NCI-H1092 treated with DMSO at 0.1 percent for 48 hours (cell line): ENCODE measurements at places on chromosomes 3 and 15.

DNA sequence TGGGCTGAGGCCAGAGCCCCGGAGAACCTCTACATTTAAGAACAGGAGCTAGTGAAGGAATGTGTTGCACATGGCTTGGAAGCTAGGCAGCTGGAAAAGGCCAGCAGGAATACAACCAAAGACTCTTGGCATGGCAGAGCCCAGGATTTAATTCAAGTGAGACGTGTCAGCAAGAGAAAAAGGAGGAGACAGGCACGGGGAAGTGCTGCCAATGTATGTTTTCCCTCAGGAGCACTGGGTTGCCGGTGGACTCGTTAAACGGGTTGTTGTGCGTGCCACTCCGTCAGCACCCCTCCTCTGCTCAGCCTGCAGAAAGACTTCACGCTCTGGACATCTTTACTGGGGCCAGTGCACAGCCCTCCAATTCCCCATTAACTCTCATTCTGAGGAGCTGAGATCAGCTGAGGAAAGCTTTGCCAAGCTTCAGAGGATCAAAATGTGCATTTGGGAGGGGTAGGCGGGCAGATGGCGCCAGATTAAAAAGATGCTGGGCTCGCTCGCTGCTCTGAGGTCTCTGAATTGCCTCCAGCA lies 103.7 kb downstream of the PDZRN3 start:
- no peak for DNase-seq

DNA sequence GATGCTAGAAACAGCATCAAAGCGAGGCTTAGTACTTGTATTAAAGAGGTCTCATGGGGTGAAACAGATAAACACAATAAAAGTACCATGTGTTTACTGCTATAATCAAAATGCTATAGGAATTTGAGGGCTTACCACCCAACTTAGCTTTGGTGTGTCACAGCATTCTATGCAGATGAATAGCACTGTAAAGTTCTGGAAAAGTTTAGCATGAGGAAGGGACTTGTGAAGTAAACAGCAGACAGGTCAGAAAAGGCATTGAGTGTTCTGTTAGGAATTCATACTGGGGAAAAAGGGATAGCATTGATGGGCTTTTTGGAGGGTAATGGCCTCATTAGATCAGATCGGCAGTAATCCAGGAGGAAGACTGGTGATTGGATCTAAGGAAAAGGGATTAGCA lies 505.3 kb downstream of the NLGN1 start:
- no peak for DNase-seq

- peak; percentile 16 for DNase-seq
These were observed 49.4 kb downstream of the MYZAP start for GRCh38 chr15:57640930-57641682.

DNA sequence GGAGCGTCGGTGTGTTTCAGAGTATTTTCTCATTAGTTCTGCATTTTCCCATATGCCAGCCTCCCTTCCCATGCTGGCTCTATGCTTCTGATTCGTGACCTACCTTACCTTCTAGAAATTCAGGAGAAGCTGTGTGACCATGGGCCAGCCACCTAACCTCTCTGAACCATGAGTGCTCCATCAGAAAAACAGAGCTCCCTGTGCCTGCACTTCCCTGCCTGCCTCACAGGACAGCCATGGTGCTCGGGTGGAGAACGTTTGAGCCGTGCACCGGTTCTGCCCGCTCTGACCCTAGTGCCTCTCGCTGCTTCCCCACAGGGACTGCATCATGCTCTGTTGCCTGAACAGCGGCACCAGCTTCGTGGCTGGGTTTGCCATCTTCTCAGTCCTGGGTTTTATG lies 74.5 kb upstream of the SLC6A1 start:
- no peak for DNase-seq

DNA sequence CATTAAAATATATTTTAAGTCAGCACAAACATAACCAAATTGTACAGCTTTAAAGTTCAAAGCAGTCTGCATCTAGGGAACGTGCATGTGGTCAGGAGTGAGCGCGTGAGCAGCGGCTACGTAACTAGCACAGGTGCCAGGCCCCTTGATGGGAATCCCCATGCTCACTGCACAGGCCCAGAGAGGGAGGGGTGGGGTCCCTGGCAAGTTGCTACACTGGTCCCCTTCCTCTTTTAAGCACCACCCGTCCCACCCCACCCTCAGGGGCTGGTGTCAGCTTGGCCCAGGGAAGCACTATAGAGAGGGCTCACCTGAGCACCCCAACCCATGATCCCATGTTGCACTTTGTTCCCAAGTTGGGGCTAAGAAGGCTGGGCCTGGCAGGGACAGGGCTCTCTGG lies 835 bp upstream of the GMPPB start:
- DNase-seq = no peak

DNA sequence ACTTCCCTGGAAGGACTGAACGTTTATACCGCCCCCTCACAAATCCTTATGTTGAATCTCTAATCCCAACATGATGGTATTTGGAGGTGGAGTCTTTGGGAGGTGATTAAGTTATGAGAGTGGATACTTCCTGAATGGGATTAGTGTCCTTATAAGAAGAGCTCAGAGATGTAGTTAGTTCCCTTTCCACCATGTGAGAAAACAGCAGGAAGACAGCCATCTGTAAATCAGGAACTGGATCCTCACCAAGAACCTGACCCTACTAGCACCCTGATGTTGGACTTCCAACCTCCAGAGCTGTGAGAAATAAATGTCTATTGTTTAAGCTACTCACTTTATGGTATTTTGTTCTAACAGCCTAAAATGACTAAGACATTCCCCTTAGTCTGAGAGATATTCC lies 33.3 kb upstream of the SACM1L start:
- DNase-seq = no peak

- no peak for DNase-seq
These were observed 198.8 kb downstream of the DOCK3 start for GRCh38 chr3:50873376-50874157.

DNA sequence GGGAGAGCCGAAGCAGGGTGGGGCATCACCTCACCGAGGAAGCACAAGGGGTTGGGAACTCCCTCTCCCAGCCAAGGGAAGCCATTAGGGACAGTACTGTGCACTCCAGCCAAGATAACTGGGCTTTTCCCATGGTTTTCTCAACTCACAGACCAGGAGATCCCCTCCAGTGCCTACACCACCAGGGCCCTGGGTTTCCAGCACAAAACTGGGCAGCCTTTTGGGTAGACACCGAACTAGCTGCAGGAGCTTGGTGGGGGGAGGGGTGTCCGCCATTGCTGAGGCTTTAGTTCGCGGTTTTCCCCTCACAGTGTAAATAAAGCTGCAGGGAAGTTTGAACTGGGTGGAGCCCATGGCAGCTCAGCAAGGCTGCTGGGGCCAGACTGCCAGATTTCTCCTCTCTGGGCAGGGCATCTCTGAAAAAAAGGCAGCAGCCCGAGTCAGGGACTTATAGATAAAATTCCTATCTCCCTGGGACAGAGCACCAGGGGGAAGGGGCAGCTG lies 129.6 kb upstream of the LMCD1 start:
- no peak for DNase-seq

DNA sequence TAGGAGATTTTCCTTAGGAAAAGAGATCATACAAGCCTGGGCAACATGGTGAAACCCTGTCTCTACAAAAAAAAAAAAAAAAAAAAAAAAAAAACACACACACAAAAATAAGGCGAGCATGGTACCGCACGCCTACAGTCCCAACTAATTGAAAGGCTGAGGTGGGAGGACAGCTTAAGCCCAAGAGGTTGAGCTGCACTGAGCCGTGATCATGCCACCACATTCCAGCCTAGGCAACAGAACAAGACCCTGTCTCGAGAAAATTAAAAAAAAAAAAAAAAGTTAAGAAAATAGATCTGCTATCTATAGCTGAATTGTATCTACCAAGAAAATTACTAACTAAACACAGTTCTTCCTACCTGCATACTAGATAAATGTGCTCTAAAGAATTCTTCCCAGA lies 7.1 kb downstream of the MSL2 start:
- DNase-seq = no peak

DNA sequence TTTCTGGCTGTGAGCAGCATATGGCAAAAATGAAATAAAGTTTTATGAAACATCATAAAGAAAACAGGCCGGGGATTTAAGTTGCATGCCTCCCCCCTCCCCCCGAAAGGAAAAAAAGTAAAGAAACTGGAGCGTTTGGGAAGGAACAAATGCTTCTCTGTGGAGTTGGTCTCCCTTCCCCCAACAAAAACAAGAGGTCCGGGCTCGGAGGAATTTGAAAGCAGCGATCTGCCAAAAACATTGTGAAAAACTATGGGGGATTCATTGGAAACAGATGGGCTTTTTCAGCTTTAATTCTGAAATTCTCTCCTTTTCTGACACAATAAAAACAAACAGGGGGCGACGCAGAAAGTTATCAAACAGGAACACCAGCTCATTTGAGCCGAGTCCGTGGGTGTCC lies 17.0 kb downstream of the RGMA start:
- no peak for DNase-seq

- no peak for DNase-seq
These were observed 262.6 kb upstream of the NAALADL2 start for GRCh38 chr3:174596447-174596982.

GRCh38 chr3:61414456-61414855 lies 146.9 kb upstream of the PTPRG start:
- DNase-seq = no peak

DNA sequence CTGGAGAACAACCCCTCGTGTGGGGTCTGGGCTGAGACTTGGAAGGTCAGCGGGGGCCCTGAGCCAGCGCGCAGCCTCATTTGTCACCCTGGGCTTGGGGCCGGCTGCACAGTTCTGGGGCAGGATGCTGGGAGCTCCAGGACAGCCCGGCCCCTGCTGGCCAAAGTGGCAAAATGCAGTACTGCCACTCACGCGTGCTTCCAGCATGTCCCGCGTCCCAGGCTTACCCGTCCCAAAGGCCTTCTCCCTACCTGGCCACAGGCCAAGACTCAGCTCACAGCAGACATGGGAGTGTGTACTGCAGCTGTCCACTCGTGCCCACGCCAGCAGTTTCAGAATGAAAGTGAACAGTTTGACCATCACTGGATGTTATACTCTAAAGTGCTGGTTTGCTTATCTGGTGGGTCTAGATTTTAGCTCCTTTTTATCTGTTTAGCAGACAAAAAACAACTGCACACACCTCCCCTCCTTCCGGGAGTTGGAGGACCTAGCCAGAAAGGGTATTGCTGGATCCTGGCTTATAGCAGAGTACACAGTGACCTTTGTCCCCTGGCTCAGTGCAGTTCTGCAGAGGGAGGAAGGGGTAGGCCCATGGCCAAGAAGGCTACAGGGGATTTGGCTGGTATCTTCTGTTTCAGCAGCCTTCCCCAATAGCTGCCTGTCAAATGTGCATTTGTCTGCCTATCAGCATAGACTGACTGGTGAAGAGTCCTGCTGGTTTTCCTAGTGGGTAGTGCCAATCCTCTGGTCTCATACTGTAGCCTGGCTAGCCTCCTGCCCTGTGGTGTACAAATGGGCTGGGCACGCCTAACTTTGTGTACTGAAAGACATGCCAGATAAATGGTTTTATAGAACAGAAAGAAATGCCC lies 23.2 kb upstream of the IP6K2 start:
- peak; percentile 39 for DNase-seq

- peak; percentile 35 for DNase-seq
These were observed 95.2 kb downstream of the RYK start for GRCh38 chr3:134155446-134155845.

- DNase-seq = no peak
These were observed 62.3 kb downstream of the TMEM39A start for GRCh38 chr3:119401069-119401468.

DNA sequence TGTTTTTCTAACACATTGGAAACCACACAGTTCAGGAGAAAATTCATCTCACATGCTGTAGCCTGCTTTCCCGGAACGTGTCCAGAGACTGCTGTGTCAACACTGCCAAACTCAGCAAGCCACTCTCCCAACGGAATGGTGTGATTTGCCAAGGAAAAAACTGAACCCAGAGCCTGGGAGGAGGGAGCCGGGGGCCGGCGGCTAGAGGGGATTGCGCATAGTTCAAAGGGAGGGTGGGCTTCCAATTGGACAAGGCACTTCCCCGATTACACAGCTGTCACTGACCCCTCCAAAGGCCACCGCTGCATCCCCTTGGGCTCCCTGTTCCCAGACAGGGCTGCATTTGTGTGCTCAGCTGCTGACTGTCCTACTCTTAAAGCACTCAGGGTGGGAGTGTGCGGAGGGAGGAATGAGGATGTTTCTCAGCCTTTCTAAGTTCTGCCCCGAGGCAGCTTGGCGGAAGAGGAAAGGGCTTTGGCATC lies 256.2 kb downstream of the ZNF621 start:
- peak; percentile 86 for DNase-seq

DNA sequence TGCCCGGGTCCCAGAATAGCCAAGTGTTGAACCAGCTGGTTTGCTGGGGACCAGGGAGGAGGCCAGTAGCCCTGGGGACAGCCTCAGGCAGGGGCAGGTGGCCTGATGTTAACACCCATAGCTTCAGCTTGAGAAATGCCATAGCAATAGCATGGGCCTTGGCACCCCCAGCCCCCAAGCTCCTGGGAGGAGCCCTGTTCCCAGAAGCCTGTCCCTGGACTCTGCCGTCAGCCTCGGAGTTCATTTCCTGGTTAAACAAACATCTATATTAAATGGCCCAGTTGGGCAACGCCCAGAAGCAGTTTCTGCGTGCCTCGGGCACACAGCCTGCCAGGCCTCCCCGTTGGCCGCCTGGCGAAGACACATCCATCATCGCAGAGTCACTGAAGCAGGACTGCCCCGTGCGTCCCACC lies 58.2 kb downstream of the FGD5 start:
- no peak for DNase-seq

DNA sequence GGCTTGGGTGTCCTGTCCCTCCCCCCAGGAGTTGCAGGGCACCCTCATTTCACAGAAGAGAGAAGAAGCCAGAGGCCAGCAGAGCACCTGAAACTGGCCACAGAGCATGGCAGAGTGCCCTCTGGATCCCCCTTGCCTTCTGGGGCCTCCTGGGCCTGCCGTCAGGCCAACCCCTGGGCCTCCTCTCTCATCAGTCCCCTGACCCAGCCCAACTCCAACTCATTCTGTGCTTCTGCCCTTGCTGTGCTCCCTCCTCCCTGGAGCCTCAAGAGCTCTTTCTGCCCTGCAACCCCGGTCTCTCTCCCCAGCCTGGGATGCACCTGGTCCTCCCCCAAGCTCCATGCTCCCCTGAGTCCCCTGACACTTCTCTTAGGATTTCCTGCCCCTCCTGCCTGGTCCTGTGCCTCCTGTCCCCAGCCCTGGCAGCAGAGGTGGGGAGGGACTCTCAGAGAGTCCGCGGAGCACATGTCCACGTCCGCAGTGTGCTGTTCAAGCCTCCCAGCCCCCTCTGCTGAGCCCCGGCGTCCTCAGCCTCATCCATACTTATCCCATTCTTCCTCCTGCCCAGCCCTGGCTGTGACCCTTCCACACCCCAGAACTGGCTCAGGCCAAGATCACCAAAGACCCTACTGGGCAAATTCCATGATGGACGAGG lies 30.5 kb upstream of the CACNA2D2 start:
- no peak for DNase-seq
